Esophagus squamous epithelium (tissue), 5 donors: ENCODE measurements at places on chromosomes 4 and X.

GRCh38 chr4:95531141-95531540 is 17.6 kb downstream of the UNC5C start:
- no peak for DNase-seq

DNA sequence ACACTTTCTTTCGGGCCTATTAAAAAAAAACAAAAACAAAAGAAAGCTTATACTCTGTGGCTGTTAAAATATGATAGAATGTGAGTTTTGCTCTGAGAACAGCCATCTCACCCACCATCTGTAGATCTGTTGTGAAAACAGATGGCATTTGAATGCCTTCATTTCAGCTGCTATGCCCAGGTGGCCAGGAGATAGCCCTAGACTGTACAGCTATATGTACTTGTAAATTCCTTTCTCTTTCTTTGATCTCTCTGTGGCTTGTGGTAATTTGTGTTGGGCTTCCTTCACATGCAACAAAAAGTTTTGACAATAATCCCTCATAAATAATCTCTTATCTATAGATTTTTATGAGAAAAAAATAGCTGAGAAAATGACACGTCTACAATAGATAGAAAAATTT is 38.1 kb downstream of the PNPLA4 start:
- DNase-seq, result no peak

DNA sequence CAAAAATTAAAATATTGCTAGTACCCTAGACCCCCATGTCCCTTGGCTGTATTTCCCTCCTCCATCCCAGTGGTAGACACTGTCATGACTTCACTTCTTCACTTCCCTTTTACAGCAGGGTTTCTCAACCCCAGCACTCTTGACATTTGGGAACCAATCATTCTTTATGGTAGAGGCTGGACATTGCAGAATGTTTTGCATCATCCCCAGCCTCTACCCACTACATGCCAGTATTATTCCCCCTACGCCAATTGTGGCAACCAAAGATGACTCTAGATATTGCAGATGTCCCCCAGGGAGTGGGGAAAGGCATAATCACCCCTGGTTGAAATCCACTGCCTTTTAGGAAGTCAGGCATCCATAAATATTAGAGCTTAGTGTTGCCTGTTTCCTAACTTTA is 138.6 kb downstream of the AMELX start:
- DNase-seq, result no peak

DNA sequence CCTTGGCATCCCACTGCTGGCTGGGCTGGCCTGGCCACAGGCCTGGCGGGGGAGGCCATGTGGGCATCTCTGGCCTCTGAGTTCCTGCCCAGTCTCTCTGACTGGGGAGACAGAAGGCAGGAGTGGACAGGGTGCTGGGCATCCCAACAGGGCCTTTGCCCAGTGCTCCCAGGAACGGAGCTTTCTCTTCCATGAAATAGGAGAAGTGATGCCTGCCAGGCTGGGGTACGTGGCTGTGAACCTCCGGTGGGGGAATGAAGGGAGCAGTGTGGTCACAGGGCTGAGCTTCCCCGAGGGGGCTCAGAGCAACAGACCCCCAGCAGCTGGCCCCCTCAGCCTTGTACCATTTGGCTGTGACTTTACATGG is 40.4 kb upstream of the HMX1 start:
- DNase-seq, result no peak

DNA sequence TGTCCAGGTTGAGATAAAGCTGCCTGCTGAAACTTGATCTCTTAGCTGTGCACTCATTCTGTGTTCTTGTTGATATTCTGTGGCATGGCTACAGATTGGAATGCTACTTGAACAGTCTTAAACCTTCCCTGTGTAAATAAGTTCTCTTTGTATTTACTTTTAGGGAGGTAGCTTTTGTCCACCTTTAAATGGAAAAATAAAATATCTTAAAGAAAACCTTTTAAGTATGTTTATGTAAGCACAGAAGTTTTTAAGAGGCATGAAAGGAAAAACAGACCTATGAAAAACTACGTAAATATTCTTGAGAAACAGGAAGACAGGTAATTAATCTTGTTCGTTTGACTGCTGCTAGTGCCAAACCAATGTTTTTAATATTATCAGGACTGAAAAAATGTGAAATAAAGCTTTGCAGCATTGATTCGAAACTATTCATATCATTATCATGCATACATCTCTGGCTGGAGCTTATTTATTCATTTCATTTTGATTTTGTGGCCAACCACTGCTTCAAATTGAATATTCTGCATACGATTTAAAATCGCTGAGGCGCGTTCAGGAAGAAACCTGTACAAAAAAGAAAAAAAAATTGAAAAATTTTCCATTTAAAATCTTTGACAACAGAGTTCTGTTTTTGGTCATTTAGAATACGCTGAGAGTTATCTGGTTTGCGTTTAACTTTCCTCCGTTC is 17.8 kb downstream of the HSD17B13 start:
- no peak for DNase-seq

DNA sequence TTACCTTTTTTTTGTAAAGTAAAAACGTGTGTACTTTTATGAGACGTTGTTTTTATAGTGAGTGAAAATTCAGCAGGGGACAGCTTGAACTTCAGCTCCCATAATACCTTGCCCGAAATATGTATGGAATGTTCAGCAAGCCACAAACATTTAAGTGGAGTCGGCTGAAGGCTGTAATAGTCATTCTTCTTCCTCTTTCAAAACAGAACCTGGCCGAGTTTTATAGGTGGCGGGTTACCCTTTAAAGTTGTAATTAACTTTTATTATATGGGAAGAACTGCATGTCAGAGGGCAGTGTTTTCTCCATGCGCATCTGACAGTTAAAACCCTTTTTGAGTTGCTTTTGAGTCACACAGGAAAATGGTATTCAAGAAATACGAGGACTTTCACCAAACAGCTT is 50.7 kb downstream of the CLDN34 start:
- DNase-seq, result no peak

- DNase-seq, result no peak
These were observed 56.6 kb downstream of the SPATA18 start for GRCh38 chr4:52107745-52108144.

- no peak for DNase-seq
These were observed 140.1 kb upstream of the NDP start for GRCh38 chrX:44113337-44113736.

DNA sequence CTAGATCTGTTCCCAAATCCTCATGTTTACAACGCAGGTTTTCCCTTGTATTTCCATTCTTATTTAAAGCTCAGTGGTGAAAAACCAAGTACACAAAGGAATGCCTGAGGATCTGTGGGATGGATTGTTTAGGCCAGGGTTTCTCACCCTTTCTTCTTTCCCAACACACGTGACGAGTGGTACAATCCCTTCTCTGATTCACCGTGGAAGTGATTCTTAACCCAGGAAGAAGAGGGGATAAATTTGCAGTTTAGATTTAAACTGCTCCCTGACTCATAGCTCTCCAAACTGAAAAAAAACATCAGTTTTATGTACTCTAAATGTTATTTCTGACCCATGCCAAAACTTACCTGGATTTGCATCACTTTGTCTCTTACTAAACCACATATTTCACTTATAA is 17.0 kb downstream of the PAQR3 start:
- DNase-seq, result no peak

DNA sequence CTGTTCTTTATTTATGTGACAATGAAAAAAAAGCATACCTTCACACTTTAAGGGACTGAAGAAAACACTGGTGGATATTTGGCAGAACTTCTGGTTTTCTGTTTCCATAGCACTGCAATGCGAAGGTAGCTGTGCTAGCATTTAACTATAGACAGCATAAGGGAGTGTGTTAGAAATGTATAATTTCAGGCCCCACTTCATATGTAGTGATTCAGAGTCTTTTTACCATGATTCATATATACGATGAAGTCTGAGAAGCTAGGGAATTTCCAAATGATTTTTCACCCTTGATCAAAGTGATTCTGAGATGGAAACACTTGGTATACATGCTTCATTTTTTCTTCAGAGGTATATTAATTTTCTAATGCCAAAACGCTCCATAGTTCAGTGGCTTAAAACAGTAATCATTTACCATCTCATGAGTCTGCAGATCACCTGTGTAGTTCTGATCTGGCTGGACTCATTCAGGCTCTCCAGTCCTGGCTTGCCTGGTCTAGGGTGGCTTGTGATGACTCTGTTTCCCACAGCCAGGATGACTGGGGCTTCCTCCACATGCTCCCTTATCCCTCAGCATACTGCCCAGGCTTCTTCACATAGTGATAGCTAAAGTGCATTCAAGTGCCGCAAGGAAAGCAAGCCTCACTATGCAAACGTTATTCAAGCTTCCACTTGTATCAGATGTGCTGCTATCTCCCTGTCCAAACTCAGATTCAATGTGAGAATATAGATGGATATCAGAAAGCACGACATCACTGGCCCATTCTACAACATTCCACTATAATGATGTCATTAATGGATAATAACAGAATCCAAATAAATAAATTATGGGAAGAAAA is 790.1 kb downstream of the TECRL start:
- DNase-seq, result no peak

DNA sequence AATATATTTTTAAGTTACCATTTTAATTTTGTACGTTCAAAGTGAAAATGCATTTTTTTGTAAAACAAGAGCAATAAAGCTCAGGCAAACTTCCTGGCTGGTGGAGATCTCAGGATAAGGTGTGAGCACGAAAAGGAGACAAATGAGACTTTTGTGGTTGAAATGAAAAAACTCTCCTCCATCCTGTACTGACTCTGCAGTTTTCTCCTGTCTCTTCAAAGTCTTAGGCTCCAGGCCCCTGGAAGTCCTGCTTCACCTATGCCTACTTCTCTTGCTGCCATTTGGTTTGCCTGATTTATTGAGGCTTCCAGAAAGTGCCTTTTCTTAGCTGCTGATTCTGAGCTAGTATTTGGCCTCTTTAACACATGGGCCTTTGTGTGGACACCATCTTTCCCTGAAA is 77.7 kb downstream of the MAML3 start:
- DNase-seq, result no peak

DNA sequence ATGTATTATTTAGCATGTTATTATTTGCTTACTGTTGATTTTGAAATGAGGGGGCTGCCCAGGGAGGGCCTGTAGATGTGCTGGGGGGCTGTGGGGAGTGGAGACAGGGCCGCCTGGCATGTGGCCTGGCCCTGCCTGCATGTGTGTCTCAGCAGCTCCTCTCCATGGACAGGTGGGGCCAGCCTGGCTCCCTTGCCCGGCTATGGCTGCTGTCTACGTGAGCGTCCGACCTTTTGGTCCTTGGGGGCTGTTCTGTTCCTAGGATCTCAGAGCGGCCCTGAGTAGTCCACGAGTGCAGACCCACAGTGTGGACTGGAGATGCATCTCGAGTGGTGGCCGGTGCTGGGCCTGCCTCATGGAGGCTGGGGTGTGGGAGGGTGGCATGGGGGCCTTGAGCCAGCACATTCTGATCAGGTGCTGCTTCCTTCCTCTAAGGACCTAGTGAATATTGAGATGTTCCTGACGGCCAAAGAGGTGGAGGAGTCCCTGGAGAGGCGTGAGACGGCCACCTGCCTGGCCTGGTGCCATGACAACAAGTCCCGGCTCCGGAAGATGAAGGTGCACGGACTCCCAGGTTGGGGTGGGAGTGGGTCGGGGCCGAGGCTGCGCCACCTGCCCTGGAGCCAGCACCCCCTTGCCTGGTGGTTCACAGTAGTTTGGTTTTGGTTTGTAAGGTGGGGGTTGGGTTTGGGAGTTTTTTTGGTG is 24.9 kb upstream of the UVSSA start:
- DNase-seq, result no peak

- DNase-seq, result no peak
These were observed 3.6 kb downstream of the SH3BGRL start for GRCh38 chrX:81205551-81205950.

DNA sequence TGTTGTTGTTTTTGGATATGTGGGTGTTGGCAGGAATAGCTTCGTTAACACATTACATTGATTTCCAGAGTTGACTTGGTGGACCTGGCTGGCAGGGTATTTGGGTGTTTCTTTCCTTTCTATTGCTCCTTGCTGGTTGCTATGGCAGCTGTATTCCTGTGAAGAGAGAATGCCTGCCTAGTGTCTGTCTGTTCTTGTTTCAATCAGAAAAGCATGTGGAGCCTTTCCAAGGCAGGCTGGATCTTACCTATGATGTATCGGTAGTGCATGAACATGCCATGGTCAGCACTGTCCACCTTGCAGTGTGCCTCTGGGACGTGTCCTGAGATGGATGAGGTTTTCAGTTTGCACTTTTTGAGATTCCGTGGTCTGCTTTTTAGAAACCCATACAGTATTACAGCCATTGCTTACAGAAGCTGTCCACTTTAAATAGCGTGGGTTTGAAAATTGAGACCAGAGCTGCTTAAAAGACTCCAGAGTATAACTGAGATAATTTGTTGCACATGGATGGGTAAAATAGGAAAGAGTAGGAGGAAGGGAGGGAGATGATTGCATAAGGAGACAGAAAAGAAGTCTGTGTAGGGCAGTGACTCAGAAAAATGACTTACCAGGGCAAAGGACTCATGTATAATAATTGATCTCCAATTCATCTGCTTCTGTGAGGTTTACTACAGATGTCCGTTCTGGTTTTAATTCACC is 20.0 kb upstream of the AADAT start:
- DNase-seq, result no peak

GRCh38 chr4:173424899-173425805 is 26.2 kb upstream of the SCRG1 start:
- no peak for DNase-seq

DNA sequence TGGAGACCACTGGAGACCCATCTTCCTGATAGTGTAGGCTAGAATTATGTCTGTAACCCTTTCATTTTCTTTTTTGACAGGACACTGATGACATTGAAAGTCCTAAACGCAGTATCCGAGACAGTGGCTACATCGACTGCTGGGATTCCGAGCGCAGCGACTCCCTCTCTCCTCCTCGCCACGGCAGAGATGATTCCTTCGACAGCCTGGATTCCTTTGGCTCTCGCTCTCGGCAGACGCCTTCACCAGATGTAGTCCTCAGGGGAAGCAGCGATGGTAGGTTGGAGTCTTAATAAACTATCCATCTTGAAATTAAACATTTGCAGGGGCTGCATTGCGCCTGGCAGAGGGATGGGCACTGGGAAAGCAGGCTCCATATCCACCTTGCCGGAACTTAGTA is 75.4 kb downstream of the LIMCH1 start:
- DNase-seq, result no peak

DNA sequence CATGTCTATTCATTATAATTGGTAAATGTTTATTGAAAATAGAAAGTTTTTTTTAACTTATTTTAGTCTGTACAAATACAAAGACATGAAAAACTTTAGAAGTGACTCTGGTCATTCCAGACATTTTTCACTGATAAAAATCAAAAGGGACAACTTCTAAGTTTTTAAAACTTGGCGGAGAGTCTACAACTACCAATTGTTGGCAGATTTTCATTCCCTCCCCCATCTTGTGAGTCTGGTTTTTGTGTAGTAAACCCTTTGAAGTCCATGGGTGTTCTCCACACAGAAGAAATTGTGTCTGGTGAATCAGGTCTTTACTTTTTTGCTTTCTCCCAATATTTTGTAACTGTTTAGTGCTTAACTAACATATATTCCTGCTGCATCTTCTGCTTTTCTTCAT is 336.5 kb downstream of the PDGFC start:
- DNase-seq, result no peak

- no peak for DNase-seq
These were observed 314.9 kb upstream of the DIPK2B start for GRCh38 chrX:45515262-45516215.

- no peak for DNase-seq
These were observed 33.2 kb downstream of the TLL1 start for GRCh38 chr4:165906272-165906671.
